ENCODE measurements at places on chromosomes 2 and 18.
A peak's percentile ranks its signal among the peaks of the same experiment; 100 is the strongest.

DNA sequence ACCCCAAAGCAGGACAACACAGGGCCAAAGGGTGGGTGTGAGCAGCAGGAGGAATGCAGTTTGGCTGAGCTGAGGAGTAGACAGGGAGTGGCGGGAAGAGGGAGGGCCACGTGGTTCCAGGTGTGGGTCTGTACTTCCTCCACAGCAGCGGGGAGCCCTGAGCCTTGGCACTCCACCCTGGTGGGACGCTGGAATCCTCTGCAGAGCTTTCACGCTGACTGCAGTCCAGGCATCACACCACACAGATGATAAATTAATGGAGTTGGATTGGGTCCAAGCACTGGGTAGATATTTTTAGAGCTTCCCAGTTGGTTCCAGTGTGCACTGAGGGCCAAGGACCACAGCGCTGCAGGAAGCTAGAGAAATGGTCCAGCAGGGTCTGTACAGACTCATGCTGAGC lies 67.0 kb upstream of the TMEM200C start:
- no peak for DNase-seq

GRCh38 chr2:9336576-9337314 lies 86.6 kb downstream of the ITGB1BP1 start:
- no peak for DNase-seq

DNA sequence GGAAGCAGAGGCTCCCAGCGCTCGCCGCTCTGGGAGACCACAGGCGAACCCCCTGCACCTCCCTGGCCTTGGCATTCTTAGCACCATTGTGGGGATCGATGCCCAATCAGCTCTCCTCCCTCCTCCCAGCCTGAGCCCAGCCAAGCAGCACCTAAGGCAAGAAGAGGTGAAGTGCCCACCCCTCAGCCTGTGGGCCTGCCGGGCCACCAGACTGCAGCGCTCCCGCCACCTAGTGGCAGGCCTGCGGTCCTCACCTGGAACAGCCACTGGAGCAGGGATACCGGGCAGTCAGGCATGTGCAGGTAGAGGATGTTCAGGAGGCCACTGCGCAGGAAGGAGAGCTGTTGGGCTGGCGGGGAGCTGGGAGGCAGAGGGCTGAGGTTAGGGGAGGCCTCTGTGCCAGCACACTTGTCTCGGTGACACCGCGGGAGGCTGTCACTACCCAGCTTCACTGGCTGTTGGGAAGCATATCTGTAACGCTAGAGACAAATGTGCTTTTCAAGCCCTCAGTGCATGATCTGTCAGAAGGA lies 35.2 kb downstream of the FAM178B start:
- peak; percentile 76 for DNase-seq

- no peak for DNase-seq
Observed at GRCh38 chr18:24763765-24764513, 303.5 kb downstream of the HRH4 start.

DNA sequence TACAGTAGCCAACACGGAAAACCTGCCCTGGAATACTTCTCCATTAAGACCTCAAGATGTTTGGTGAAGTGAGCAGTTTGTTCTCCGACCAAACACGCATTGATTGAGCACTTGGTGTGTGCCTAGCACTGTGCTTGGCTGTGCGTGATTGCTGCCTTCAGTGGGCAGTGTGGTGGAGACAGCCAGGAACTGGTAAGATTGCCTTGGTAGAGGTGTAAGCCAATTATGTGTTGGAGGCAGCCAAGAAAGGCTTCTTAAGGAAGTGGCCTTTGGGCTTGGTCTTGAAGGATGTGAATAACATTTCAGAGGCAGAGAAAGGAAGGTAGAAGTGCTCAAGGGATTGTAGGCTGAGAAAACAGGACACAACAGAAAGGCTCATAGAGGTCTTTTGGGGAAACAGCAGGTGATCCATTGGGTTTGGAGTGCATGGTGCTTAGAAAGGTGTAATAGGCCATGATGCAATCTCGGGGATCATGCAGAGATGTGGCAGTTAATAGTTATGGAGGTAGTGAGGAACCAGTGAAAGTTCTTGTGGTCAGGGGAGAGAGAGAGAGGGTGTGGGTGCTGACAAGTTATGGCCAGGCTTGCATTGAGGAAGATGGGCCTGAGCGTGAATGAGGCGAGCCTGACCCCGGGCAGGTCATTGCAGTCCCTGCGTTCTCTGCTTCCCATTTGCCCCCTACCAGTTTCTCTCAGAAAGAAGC lies 6.3 kb downstream of the B3GNT2 start:
- no peak for DNase-seq

- no peak for DNase-seq
Observed at GRCh38 chr2:3181416-3182010, 196.1 kb downstream of the EIPR1 start.

DNA sequence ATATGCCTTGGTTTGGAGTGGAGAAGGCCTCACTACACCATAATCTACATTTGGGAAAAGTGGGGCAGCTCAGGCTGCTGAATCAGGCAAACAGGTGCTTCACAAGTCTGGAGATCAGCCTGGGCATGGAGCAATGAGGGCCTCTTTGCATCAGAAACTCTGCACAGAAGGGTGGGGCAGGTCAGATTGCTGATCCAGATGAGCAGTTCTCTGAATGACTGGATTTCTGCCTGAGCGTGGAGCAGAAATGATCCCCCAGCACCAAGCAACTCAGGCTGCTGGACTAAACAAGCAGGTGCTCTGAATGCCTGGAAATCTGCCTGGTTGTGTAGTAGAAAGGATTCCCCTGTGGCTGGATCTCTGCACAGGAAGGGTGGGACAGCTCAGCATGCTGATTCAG lies 605.3 kb upstream of the ZNF804A start:
- DNase-seq: no peak

DNA sequence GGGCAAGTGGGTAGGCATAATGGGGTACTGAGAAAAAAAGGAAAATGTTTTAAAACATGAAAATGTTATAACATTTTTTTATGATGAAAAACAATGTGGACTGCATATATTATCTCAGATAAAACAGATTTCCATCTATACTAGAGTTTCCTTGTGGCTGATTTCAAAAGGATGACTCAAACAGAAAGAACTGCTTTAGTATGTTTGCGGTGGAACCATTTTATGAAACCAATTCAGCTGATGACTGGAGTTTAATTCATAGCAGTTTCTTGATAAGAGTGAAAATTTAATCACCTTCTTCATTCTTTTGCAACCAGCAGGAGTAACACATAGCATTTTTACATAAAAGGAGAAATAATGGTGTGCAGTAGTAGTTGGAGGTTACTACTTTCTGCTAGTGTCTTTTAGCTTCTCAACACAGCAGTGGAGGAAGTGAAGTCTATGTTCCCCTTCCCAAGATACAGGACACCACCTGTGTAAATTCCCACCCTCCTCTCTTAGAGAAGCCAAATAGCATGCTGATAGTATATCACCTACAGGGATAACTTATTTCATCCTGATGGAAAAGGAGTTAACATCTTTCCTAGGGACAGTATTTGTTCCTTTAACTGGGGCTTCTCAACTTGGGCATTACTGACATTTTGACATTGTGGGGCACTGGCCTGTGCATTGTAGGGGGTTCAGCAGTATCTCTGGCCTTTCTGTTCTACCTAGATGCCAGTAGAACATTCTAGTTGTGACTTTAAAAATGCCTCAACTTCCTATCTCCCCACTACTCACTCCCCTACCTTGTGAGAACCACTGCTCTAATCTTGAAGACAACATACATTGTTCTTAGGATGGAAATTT lies 29.9 kb downstream of the PELI1 start:
- no peak for DNase-seq

- DNase-seq: no peak
Observed at GRCh38 chr2:9400268-9401058, 22.9 kb downstream of the ITGB1BP1 start.

- DNase-seq: no peak
Observed at GRCh38 chr2:135152361-135152760, 100.3 kb downstream of the RAB3GAP1 start.

GRCh38 chr18:48961547-48961946 lies 10.8 kb upstream of the SMAD7 start:
- DNase-seq: no peak

DNA sequence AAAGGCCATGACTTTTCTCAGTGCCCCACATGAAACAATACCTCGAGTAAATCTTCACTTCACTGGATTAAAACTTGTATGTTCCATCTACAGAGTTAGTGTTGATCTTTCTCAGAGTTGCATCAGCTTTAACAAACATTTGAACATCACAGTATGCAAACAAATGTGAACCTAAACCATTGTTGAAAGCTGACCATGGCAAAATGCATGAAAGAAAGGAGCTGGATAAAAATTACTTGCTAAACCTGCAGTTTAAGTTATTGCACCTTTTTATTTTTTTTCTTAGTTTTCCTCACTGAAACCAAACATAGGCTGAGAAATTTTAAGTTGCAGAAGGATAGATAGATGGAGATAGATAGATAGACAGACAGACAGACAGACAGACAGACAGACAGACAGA lies 107.2 kb upstream of the UGP2 start:
- no peak for DNase-seq

DNA sequence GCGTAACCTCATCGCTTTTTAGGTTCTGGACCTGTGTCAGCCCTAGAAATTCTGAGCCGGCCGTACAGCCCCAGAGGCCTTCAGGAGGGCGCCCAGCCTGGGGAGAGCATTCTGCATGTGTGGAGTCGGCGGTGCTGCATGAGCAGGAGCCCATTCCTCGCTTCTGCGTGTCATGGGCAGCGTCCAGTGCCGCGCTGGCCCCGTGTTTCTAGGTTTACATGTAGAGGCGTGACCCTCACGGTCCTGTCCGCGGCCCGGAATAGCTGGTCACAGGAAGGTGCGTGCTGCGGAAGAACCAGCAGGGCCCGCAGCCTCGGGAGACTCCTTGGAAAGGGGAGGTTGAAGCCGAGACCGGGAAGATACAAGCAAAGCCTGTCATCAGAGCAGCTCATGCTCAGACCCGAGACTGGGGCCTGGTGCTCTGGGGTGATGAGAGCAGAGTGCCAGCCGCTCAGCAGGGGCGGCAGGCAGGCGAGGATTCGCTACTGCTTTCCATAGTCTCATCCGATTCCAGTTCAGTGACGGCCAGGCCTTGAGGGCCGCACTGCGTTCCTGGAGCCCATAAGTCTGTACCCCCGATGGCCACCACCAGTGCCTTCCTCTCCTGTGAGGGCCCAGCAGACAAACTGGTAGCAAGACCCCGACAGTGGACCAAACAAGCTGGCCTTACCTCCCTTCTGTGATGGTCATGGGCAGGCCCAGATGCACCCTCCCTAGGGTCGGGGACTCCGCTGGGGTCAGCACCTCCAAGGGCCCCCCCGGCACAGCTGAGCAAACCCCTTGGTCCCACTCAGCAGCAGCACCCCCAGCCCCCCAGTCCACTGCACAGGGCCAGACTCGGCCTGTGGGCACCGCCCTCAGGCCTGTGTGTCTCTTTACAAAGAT lies 15.6 kb upstream of the NFATC1 start:
- DNase-seq: no peak

GRCh38 chr18:63379639-63379962 lies 12.6 kb upstream of the KDSR start:
- no peak for DNase-seq

- no peak for DNase-seq
Observed at GRCh38 chr18:3153107-3153704, 66.6 kb downstream of the MYOM1 start.

- no peak for DNase-seq
Observed at GRCh38 chr2:239640210-239640609, 239.4 kb upstream of the HDAC4 start.

- DNase-seq: no peak
Observed at GRCh38 chr2:201208563-201209252, 25.8 kb downstream of the CASP10 start.

DNA sequence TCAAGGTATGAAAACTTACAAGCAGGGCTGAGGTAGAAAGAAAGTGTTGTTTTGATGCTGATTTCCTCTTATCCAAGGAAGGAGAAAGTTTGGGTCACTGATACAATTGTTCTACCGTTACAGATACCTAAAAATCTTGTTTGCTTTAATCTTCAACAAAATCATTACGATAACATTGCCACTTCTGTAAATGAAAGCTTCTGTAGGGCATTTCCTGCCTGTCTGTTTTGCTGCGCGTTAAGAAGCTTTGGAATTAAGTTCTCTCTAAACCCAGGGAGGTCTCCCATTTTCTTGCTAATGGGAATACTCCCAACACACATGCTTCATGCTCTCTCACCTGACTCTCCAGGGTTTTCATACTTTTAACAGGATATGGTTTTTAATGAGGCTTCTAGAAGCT lies 258.5 kb downstream of the PTGR3 start:
- DNase-seq: no peak

- DNase-seq: no peak
Observed at GRCh38 chr2:217993138-217993537, 9.7 kb downstream of the TNS1 start.

GRCh38 chr18:46903406-46903805 lies 13.9 kb downstream of the PIAS2 start:
- DNase-seq: no peak

DNA sequence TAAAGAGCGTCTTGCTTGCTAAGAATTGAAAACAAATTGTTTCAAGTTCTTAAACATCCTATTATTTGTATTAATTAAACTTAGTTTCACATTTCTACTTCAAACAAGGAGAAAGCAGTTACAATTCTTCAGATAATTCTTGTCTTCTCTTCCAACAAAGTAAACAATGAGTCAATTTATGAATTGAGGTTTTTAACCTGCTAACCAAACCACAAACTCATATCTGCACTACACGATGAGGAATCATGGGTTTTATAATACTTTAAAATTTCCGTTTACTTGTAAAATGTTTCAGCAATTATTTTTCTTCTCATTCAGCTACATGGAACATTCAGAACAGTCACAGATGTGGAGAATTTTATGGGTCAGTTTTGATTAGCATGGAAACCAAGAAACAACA lies 114.2 kb downstream of the SPIRE1 start:
- no peak for DNase-seq

DNA sequence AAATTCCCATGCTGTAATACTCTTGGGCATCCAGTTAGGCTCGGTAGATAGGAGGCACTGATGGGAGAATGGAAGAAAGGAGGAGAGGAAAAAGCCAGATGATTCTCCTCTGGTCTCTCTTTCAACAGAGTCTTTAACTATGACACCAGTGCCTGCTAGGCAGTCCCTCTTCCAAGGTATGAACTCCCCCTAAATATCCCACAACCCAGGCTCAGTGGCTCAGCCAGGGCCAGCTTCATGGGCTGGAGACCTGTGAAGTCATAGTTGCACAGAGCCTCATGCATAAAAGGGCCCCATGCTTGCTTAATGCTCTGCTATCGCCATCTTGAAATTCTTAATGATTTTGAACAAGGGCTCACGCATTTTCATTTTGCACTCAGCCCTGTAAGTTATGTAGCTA lies 869.2 kb upstream of the GCFC2 start:
- no peak for DNase-seq

- DNase-seq: no peak
Observed at GRCh38 chr2:176137906-176138305, 8.4 kb downstream of the HOXD8 start.

- no peak for DNase-seq
Observed at GRCh38 chr2:172467382-172467781, 40.0 kb downstream of the ITGA6 start.

- no peak for DNase-seq
Observed at GRCh38 chr2:1727101-1727771, 17.1 kb downstream of the PXDN start.

DNA sequence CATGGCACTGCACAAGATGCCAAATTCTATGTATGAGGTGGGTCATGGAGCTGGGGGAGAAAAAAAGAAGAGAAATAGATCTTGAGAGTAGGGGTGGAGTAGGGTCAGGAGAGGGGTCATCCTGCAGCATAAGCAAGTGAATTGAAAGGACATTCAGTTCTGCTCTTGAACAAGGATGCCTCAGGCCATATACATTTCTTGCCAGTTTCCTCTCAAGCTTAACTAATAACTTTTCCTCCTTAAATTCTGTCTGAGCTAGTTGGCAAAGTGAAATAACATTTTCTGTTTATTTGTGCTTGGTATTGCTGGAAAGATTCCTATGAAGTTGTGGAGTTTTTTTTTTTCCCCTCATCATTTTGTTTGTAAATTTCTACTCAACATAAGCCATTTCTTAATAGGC lies 99.0 kb upstream of the LTBP1 start:
- no peak for DNase-seq
